ENCODE measurements at places on chromosomes 1 and 21.

DNA sequence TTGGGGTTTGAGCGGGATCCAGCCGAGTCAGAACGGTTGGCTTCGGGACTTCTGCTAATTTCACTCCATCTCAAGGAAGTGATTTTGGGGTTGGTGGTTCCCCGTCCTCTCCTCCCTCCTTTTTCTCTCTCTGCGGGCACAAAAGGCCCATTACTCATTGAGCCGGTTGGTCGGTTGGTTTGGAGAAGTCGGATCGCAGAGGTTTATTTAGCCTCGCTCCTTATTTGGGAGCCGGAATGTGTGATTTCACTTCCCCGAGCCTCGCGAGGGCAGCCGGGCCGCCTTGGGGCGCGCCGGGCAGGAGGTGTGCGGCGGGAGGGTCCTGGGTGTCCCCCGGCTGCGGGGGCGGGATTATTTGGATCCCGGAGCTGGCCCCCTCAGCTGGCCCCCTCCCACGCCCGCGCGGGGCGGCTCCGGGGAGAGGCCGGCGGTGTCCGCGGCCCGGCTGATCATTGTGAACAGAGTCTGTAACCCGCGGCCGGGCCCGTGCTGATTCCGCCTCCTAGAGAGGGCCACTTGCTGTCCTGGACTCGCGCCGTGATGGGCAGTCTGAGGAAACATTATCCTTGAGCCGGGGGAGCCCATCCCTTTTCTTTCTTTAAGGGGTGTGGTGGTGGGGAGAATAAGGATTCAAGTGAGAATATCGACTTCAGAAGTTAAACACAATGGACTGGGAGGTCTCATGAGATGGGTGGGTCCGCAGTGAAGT lies 1.2 kb downstream of the MAPKAPK2 start:
- peak; percentile 34 for DNase-seq

GRCh38 chr1:226482975-226483700 lies 65.4 kb upstream of the STUM start:
- no peak for DNase-seq

GRCh38 chr21:45309069-45309986 lies 21.6 kb upstream of the POFUT2 start:
- DNase-seq = no peak

- DNase-seq = no peak
These were observed 124.1 kb downstream of the KIF26B start for GRCh38 chr1:245278846-245279245.

DNA sequence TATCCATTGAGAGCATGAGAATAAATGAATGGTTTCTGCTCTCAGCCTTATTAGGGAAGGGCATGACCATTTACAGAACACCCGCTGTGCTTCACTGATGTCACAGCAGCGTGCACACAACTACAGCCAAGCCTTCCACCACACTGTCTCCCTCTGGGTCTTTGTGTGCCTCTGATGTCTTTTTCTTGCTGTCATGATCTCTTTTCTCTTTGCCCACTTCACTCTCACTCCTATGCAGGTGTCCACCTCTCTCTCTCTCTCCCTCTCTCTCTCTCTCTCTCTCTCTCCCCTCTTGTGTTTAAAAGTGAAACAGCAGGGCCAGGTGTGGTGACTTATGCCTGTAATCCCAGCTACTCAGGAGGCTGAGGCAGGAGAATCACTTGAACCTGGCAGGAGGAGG lies 232.5 kb upstream of the JUN start:
- no peak for DNase-seq

- no peak for DNase-seq
These were observed 49.4 kb upstream of the SEC16B start for GRCh38 chr1:178019208-178019607.

- DNase-seq = no peak
These were observed 250.9 kb upstream of the DAB1 start for GRCh38 chr1:57674801-57675200.

DNA sequence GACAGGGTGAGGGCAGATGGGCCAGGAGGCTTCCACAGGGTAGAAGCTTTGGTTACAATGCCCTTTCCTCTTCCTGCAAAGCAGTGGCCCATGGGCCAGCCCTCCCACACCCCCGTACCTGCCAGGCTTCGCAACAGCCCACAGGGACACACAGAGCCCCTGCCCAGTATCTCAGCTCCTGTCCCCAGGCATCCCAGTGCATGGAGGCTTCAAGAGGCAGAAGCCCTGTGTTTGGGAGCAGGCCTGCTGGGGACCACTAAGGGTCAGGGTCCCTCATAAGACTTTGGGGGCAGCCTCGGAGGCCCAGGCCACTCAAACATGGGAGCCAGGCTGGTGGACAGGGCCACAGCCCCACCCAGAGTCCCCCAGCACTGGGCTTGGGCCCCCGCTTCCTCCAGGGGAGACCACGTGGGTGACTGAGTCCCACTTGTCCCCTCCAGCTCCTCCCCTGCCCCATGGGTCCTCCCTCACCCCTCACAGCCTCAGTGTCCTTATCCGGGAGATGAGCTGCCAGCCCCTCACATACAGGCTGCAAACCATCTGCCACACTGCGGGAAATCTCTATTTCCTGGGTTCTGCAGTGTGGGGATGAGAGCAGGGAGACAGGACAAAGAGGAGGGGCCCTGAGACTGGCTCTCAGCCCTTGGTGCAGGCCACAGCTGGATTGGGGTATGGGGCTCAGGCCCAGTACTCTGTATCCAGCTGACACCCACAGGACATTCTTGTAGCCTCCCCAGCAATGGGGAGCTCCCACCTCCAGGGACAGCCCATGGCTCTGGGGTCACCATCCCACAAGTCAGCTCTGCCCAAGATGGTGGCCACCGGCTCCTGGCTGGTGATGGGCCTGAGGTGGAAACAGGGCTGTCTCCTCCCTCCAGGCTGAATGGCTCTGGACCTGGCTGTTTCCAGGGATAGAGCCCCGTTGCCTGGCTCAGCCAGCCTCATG lies 50.7 kb downstream of the WNT9A start:
- DNase-seq = no peak

DNA sequence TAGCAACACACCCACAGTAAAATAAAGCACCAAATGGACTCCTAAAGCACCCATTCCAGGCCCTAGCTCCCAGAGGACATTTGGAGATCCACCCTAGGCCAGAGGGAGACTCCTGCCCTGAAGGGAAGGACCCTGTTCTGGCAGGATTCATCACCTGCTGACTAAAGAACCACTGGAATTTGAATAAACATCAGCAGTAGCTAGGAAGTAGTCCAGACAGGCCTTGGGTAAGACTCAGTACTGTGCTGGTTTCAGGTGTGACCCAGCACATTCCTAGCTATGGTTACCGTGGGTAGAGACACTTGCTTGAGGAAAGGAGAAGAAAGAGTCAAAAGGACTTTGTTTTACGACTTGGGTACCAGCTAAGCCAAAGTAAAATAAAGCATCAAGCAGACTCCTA lies 92.7 kb upstream of the LRRC7 start:
- no peak for DNase-seq

- DNase-seq = no peak
These were observed 450.0 kb downstream of the USP25 start for GRCh38 chr21:16179773-16180172.

DNA sequence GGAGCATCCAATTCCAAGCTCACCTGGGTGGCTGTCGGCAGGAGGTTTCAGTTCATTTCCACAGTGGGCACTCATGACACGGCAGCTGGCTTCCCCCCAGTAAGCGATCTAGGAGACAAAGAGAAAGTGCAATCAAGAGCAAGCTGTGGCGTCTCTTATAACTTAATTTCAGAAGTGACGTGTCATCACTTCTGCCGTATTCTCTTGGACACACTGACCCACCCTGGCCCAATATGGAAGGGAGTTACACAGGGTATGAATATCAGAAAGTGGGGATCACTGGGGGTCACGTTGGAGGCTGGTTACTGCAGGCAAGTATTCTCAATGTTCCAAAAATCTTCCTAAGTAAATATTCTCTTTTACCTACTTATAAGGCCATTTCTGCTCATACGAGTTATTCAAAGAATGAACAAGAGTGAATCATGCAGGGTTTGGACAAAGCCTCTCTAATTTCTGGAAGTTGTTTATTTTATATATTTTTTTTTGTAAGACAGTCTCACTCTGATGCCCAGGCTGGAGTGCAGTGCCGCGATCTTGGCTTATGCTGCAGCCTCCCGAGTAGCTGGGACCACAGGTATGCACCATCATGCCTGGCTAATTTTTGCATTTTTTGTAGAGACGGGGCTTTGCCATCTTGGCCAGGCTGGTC lies 46.5 kb upstream of the GREM2 start:
- DNase-seq = no peak

DNA sequence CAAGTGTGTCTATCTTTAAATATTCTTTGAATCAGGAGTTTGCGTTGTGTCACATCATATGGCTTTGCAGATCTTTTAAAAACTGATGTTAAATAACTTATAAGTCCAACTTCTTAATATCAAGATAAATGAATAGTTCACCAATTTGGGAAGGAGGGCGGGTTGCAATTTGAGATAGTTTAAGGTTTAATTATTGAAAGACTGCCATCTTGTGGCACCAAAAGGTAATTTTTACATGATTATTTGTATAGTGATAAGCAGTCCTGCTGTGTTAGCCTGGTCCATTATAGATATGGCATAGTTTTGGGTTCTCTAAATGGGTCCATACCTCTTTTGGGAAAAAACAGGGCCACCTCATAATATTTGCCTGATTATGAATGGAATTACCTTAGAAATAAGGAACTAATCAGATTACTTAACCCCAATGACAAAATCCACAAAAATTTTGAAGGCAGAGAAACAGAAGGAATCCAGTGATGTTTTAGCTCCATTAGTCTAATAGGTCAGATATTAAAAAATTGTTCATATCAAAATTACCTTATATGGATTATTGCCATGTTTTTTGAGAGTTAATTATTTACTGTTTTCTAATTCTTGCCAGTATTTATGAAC lies 64.3 kb downstream of the PRKAA2 start:
- peak; percentile 0 for DNase-seq

- no peak for DNase-seq
These were observed 15.4 kb upstream of the PAQR6 start for GRCh38 chr1:156263288-156263655.

- no peak for DNase-seq
These were observed 34.7 kb downstream of the PRRX1 start for GRCh38 chr1:170698301-170699275.

- no peak for DNase-seq
These were observed 2.4 kb downstream of the ATP8B2 start for GRCh38 chr1:154327466-154328317.

DNA sequence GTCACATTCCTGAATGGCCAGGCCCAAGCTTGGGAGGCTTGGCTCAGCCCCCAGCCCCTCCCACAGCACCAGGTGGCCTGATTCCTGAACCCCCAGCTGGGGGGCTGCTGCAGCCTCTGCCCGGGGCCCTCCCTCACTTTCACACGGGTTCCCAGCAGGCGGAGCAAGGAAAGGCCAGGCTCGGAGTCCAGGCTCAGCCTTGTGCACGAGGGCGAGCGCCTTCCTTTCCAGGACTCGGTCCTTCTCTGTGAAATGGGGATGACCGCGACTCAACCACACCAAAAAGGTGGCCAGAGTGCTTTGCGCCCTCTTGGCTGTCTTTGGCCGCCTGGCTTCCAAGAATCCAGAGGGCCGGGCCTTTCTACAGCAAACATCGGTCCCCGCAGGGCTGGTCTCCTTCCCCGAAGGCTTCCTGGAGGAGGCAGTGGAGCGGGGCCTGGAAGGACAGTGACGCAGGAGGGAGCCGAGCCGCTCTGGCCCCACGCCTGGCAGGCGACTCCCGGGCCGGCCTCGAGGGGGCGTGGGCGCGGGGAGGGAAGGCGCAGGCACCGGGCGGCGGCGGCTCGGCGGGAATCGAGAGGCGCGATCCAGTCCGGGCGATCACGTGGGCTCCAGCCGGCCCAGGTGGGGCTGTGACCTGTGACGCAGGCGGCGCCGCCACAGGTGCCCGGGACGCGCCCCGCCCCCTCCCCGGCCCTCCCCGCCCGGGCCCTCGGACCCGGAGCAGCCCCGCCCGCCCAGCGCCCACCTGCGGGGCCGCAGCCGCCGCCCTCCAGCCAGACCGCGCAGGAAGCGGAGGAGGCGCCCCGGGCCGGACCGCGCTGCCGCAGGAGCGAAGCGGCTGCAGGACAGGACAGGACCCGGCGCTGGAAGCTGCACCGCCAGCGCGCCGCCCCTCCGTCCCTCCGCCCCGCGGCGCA lies at the start of gene ARHGEF16:
Gene ARHGEF16, plus strand, starts transcription at position 775 of the 920 bp plus-strand sequence. CDS start 8,420 bp downstream, outside the sequence.
- DNase-seq = no peak

GRCh38 chr1:181028615-181029014 lies 5.2 kb upstream of the MR1 start:
- DNase-seq = no peak

DNA sequence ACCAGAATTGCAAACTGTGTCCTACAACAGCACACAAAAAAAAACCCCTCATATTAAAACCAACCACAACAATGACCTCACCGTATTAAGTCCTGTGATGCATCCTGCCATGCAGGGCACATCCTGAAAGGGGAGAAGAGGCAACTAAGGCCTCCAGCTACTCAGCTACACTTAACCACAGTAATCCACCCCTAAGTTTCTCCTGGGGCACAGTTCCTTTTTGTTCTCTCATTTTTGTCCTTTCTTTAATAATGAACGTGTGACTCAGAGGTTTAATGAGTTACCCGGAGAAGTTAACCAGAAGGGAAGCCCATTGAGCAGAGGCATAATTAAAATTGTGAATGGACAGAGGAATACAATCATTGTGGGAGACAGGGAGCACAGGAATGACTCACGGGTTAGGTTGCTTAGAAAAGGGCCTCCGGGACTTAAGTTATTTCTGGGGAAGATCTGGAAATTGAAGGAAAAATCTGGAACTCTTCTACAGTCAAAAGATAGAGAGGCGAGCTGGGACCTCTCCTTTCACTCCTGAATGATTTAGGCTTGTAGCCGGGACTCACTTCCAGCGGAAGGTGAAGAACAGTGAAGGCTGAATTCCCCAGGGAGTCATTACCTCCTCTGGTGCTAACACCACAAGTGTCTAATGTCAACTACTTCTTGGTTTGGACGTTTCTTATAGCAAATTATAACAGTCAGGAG lies 36.9 kb upstream of the HIVEP3 start:
- no peak for DNase-seq

DNA sequence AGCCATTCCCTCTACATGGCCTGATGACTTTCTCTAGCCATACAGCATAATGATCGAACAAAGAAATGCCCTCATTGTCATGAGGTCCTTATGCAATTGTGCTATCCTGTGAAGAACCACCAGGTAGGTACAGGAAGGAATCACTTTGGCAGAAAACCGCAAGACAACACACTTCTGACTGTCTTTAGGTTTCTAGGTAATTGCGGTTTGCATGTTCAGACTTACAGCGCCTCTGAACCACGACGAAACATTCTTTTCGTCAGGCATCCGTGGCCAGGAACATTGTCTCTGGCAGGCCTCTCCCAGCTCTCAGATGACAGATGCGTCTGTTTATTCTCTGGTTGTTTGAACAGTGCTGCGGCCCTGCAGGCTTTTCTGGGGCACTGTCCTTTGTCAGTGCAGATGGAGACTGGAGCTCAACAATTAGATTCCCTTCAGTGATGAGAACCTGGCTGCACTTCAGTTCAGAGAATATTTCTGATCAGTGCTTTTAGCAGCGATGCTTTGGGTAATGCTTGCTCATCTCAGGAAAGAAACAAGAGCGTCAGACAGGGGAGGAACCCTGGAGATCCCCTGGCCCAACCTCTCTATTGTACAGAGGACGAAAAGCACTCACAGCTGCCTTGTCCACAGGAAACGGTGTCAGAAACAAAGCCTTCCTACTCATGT lies 63.4 kb downstream of the B3GALT5 start:
- DNase-seq = no peak

GRCh38 chr21:44850905-44851657 lies 22.4 kb downstream of the PTTG1IP start:
- no peak for DNase-seq
